Stimulated activated CD4-positive, alpha-beta T cell treated with anti-CD3 and anti-CD28 coated beads, Interleukin-1b, Interleukin-23, amount 100 ng/mL, for 24 hours (primary cell): ENCODE measurements at places on chromosomes 11 and 22.

DNA sequence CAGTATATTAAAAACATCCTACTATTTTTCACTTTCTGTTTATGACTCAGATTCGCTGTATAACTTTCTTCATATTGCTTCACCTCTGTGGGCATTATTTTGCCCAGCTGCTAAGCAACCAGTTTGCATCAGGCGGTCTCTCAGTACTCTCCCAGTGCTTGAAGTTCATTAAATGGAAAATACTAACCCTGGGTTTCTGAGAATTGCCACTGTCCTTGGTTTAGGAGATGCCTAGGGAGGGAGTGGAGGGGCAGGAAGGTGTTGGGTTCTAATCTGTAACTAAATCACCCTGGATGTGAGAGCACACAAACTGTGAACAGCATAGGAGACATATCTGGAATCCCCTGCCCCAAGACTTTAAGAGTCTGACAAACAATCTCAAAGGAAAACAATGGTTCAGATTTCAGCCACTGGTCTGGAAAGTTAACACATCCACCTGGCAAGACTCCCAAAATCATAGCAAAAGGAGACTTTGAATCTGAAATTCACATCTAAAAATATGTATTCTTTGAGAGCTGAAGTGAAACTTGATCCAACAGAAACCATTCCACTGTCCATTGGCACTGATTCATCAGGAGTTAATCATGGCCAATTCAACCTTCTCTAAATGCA is 540.0 kb downstream of the SOX6 start:
- DNase-seq = no peak

DNA sequence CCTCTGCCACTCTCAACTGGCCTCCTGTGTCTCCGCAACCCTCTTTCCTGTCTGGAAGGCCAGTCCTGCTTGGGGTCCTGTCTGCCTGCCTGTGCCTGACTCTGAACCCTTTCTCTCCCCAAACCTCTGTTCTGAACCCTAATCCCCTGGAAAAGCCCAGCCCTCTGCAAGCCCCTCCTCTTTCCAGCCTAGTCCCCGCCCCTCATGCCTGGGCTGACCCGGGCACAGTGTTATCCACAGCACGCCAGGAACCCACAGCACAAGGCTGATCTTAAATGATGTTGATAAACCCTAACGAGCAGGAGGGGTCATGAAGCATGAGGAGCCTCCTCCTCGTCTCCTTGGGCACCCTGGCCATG is at the start of gene IFITM10:
Gene IFITM10, minus strand, starts transcription at position 115 of the 359 bp plus-strand sequence. CDS start 153 bp downstream, outside the sequence.
- no peak for DNase-seq

DNA sequence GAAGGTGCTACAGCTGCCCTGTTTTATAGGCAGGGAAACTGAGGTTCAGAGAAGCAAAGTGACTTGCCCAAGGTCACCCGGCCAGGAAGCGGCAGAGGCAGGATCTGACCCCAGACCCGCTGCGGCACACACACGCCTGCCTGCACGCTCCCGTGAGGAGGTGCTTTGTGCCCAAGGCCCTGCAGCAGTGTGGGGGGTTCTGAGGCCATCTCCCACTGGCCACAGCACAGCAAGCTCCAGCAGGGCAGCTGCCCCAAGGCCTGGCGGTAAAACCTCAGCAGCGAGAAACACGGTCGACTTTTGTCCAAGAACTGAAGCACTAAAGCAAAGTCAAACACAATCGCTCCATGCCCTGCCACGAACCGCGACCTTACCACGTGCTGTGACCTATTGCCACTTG is 42.7 kb downstream of the CDKN1C start:
- no peak for DNase-seq

DNA sequence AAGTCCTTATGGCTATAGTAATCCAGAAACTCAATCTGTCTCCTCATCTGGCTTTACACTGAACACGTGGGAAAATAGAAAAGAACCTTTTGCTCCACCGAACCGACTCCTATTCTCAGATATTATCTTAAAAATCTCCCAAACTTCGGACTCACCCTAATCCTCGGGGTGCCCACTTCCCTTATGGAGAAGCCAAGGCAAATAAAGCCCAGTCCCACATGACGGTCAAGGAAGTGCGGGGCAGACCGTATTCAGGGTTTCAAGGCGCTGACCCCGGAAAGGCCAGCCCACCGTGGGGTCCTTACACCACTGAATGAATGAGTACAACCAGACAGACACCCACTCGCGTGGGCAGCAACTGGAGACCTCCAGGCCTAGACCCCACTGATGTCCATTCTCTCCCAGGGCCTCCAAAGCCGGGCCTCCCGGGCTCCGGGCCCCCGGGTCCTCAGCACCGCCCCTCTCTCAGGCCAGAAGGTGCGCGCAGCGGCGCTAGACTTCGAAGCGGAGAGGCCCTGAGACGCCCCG is 489 bp downstream of the NUP98 start:
- no peak for DNase-seq

- DNase-seq = no peak
These were observed 10.2 kb upstream of the ACAT1 start for GRCh38 chr11:108111126-108111525.

DNA sequence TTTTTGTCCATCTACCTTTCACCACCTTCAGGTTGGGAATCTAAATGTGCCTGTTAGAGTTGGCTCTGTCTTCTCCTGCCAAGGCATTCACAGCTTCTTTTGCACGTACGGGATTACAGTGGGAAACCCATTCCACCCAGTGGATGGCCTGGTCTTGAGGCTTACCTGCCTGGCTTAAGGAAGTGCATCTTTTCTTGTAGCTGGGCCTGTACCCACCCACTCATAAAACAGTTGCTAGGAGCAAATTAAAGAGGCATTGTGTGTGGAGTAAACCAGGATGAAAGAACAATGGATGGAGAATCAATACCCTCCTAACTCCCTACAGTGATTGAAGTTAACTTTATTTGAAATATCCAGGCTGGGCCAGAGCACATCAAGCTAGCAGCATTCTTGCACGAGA is 71.6 kb downstream of the TEAD1 start:
- DNase-seq = no peak
